GM12892 (cell line): ENCODE measurements at places on chromosomes 1 and 21.
A peak's percentile ranks its signal among the peaks of the same experiment; 100 is the strongest.

- no peak for DNase-seq
These were observed 60.5 kb upstream of the USP25 start for GRCh38 chr21:15669247-15669646.

- no peak for DNase-seq
These were observed 95.7 kb downstream of the GLIS1 start for GRCh38 chr1:53643041-53643880.

DNA sequence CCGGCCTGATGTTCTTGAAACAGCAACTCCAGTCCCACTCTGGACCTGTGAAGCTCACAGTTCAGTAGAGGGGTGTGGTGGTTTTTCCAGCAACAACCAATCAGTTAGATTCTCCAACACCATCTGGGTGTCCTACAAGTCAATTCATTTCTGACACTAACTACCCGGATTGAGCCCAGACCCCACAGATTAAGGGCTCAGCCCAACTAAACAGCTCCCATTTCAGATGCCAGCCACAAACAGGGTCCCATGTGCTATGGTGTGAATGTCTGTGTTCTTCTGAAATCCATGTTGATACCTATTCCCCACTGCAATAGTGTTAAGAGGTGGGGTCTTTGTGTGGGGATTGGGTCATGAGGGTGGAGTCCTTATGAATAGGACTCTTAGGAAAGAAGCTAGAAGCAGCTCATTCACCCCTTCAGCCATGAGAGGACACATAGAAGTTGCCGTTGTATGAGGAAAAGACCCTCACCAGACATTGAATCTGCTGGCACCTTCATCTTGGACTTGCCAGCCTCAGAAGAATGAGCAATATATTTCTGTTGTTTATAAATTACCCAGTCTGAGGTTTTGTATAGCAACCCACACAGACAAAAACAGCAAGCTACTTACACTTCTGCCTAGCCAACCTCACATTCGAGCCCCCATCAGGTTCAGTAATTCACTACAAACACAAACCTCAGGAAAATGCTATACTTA is 53.6 kb downstream of the IRF2BP2 start:
- no peak for DNase-seq

- peak; percentile 50 for DNase-seq
These were observed 7.0 kb upstream of the KCNC4 start for GRCh38 chr1:110203021-110203661.

DNA sequence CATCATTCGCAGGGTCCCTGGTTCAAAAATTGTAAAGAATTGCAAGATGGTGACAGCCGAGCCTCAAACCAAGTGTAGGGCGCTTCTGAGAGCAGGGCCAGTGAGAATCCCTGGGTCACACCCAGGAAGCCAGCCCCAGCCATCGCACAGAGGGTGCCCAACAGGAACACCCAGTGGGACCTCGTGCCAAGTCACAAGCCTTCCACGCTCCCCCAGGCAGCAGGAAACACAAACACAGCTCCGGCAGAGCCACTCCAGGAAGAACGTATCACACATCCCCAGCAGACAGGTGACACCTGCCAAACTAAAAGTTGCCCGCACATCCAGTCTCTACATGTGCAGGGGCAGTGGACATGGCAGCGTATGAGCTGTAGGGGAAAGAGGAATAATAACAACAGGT is 20.2 kb downstream of the DHRS3 start:
- no peak for DNase-seq

- DNase-seq = no peak
These were observed 8.5 kb downstream of the CYP4B1 start for GRCh38 chr1:46807046-46807972.

DNA sequence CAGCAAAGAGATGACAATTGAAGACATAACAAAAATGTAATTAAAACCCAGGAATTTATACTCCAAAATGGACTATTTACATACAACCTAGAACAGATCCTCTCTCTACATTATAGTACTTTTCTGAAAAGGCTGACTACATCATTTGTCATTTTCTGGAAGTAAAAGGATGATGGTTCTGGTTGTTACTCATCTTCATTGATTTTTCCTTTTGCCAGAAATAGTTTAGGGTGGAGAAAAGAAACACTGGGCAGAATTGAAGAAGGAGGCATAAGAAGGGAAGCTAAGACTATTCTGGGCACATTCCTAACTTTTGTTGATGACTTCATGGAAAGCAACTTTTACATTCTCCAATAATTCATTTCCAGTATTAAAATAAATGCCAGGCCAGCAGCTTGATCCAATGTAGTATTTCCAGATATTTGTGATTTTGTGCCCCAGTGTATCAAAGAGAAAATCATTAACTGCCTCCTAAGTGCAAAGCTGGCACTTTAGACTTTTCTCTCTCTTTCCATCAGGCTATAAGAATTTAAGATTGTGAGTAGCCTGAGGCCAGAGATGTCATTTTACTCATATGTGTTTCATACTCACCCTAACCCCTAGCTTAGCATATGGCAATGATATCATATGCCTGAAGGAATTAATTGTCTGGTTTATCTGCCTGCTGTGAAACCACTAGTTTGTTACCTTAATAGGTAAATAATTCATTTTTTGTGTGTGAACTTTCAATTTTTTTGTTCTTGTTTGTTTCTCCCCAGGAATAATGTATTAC is 369.5 kb upstream of the LYPLAL1 start:
- DNase-seq = no peak

GRCh38 chr1:9110669-9111356 is 18.1 kb downstream of the GPR157 start:
- peak; percentile 81 for DNase-seq

DNA sequence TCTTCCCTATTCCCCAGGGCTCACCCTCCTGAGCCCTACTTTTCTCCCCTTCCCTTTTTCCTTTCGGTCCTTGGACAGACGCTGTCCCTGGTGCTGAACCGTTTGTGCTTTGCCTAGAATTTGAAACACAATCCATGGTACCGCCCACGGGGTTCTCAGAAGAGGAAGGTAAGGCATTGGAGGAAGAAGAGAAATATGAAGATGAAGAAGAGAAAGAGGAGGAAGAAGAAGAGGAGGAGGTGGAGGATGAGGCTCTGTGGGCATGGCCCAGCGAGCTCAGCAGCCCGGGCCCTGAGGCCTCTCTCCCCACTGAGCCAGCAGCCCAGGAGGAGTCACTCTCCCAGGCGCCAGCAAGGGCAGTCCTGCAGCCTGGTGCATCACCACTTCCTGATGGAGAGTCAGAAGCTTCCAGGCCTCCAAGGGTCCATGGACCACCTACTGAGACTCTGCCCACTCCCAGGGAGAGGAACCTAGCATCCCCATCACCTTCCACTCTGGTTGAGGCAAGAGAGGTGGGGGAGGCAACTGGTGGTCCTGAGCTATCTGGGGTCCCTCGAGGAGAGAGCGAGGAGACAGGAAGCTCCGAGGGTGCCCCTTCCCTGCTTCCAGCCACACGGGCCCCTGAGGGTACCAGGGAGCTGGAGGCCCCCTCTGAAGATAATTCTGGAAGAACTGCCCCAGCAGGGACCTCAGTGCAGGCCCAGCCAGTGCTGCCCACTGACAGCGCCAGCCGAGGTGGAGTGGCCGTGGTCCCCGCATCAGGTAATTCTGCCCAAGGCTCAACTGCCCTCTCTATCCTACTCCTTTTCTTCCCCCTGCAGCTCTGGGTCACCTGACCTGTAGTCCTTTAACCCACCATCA is 10.4 kb downstream of the BCAN start:
- no peak for DNase-seq

- no peak for DNase-seq
These were observed 341.3 kb upstream of the TMPRSS15 start for GRCh38 chr21:18744840-18745239.

GRCh38 chr1:115340879-115341278 is 2.8 kb upstream of the NGF start:
- DNase-seq = no peak

- no peak for DNase-seq
These were observed 111.7 kb downstream of the RHOU start for GRCh38 chr1:228846952-228847351.

- DNase-seq = no peak
These were observed 107.7 kb downstream of the KIAA0319L start for GRCh38 chr1:35449334-35450008.

DNA sequence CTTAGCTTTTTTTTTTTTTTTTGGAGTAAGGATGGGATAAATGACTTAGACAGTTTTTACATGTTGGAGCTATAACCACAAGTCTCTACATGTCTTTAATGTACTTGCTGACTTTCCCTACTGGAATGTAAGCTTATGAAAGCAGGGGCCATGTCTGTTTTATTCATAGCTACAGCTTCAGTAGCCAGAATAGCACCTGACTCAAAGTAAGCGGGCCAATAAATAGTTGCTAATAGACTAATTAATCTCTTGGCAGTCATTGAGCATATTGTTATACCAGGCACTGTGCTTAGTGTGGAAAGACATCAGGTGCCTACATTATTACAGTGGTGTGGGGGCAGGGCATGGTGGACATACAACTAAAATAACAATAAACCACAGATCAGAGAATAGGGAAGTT is 84.4 kb upstream of the HOOK1 start:
- DNase-seq = no peak

- DNase-seq = no peak
These were observed 79.2 kb downstream of the CD34 start for GRCh38 chr1:207831517-207832327.

- DNase-seq = no peak
These were observed 979 bp downstream of the PIGM start for GRCh38 chr1:160030657-160031364.

DNA sequence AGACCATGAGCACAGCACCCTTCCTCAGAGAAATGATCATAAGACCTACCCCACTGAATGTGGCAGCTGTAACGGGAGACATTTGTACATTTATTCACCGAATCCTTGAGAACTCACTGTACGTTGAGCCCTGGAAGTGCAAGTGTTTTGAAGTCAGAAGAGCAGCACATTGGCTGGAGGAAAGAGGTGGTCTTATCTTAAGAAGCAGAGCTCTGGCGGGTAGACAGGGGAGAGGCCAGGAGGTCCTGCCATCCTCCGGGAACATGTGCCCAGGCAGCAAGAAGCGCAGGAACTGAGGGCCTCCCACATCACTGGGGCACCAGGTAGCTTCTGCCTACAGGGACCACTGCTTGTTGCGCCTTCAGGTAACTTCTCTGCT is 169.2 kb upstream of the IRF2BP2 start:
- no peak for DNase-seq

GRCh38 chr1:39671793-39672550 is at the start of gene NT5C1A:
Gene NT5C1A, minus strand, starts transcription at chr1:39672107. Its CDS starts 69 bp downstream, at chr1:39672038.
- peak; percentile 81 for DNase-seq

DNA sequence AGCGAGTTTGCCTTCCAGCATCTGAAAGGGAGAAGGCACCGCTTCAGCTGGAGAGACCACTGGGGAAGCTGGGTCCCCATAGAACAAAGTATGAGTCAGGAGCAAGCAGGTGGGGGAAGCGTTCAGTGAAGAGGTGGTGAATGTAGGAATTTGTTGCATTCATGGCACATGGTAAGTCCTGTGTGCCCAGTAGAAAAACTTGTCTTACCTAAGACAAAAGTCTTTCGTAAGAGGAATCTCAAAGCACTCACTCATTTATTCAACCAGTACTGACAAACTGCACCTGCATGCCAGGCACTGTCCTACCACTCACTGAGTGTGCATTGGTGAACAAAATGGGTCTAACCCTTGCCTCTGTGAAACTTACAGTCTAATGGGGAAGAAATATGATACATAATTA is 9.2 kb upstream of the ERRFI1 start:
- no peak for DNase-seq

DNA sequence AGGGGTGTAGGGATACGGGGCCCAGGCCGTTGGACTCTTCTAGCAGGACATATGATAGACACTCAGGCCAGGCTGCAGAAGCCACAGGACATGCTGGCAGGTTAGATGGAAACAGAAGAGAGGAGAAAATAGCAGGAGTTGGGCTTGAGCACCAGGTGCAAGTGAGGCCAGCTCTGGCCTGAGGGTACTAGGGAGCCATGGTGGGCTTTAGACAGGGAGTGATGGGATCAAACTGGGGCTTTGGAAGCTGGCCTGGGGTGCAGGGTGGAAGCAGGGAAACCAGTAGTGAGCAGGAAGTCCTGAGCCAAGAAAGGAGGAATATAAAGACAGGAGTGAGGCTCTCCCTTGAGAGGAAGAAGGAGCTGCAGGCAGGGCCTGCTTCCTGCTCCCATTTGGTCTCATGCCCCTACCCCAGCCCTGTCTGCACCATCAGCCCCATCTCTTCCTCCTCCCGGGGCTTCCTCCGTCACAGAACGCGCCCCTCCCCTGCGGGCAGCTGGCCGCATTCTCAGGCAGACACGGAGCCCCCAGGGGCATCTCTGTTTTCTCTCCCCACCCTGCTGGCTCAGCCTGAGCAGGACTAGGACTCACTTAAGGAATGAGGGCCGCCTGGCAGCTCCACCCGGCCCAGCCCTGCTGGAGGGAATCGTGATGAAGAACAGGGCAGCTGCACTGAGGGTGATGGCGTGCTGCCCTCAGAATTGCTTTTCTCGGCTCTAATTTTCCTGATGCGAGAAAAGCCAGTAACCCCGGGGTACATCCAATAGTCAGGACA is 165.5 kb upstream of the TMEM51 start:
- DNase-seq = no peak

DNA sequence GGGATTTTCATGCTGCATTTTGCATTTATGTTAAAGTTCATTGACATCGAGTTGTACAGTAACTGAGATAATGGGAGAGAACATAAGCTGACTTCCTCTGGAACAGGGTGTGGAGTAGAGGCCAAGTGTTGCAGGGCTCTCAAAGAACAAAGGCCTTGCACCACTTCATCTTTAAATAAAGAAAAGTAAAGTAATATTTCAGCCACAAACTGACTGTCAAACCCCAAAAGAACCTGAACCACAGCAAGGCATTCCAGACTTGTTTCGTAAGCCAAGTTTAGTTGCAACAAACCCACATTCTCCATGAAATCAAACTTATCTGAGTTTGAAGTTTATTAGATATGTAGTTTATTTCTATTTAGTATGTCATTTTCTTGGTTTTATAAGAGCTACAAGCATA is 19.1 kb upstream of the HMGCS2 start:
- no peak for DNase-seq

GRCh38 chr21:35658242-35658641 is 402.1 kb downstream of the SETD4 start:
- DNase-seq = no peak

DNA sequence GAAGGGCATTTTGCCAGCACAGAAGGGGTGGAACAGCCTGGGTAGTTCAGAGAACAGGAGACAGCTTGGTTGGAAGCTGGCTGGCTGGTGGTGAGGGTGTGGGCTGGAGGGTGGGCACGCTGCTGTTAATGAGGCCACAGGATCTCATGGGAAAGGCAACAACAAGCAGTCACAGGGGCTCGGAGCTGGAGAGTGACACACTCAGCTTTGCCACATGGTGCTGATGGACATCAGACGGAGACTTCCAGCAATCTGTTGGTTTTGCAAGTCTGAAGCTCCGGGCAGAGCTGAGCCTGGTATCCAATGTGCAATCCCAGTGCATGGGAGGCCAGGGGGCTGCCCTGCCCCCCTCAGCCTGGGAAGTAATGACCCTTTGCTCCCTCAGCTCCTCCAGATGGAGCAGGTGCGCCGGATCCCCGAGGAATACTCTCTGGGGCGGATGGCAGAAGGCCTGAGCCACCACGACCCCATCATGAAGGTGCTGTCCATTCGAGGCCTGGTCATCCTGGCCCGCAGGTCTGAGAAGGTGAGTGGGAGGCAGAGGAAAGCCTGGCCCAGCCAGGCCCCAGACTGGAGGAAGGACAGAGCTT is 15.6 kb upstream of the TTC4 start:
- DNase-seq = no peak

GRCh38 chr1:11238311-11238710 is 24.0 kb downstream of the MTOR start:
- no peak for DNase-seq
